Stimulated activated CD4-positive, alpha-beta T cell treated with anti-CD3 and anti-CD28 coated beads, Interleukin-1b, Interleukin-23, amount 100 ng/mL, for 1 hour (primary cell): ENCODE measurements at places on chromosomes 5 and 9.
A peak's percentile ranks its signal among the peaks of the same experiment; 100 is the strongest.

- DNase-seq = no peak
Observed at GRCh38 chr9:79215821-79216220, 355.9 kb upstream of the TLE4 start.

- DNase-seq = no peak
Observed at GRCh38 chr5:124416627-124417026, 329.8 kb downstream of the ZNF608 start.

DNA sequence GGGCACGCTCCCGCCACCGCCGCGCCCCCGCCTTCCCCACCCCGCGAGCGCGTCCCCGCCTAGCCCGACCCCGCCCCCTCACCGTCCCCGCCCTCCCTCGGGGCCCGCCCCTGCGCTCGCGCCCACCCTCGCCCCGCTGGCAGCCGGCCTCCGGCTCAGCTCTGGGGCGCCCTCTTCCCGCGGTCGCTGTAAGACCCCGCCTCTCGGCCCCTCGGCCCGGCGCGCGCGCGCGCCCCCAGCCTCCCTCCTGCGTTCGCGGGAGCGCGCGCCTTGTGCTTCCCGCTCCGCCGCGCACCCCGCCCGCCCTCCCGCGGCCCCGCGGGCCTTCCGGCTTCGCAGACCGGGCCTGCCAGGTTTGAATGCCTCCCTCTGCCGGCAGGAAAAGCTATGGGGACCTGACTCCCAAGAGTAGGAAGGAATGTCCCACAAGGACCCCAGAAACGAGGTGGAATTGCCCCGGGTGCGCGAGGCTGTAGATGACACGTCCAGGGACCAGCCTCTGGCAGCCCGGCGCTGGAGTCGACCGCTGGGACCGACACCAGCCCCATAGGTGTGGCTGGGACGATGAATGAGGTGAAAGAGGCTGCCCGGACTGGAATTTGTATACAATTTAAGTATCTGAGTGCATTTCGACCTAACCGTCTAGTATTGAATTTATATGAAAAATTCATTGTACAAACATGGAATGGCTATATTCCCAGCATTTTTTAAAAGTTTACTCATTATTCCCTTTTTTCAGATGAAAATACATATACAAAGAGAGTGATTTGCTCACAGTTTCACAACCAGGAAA, 416 bp upstream of the PTBP3 start:
- peak; percentile 90 for DNase-seq

DNA sequence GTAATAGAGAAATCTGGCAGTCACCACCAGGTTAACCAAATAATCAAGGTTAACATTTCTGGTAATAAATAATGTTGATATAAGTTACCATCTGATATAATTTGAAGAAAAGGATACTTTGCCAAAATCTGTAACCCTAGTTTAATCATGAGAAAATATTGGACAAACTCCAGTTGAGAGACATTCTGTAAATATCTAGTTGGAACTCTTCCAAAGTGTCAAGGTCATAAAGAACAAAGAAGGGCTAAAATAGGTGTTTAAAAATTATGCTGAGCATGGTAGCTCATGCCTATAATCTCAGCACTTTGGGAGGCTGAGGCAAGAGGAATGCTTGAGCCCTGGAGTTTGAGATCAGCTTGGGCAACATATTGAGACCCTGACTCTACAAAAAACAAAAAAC, 253.3 kb downstream of the MRPS30 start:
- DNase-seq = no peak

DNA sequence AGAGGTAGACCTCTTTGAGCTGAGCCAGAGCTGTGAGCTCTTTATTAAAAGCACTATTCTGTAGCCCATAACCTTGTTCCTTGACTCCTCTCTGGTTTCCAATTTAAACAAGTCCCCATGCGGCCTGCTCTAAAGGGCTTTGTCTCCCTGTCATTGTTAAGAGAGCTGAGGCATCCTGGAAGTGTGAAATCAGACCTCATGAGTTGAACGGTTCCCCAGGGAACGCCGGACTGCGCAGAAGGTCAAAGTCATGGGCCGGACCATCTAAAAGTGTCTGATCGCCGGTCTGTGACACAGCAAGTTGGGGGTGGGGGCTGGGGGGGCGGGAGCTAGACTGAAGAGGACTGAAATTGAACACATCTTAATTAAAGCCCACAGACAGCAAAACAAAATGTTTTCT, 265.8 kb downstream of the SLF1 start:
- no peak for DNase-seq

DNA sequence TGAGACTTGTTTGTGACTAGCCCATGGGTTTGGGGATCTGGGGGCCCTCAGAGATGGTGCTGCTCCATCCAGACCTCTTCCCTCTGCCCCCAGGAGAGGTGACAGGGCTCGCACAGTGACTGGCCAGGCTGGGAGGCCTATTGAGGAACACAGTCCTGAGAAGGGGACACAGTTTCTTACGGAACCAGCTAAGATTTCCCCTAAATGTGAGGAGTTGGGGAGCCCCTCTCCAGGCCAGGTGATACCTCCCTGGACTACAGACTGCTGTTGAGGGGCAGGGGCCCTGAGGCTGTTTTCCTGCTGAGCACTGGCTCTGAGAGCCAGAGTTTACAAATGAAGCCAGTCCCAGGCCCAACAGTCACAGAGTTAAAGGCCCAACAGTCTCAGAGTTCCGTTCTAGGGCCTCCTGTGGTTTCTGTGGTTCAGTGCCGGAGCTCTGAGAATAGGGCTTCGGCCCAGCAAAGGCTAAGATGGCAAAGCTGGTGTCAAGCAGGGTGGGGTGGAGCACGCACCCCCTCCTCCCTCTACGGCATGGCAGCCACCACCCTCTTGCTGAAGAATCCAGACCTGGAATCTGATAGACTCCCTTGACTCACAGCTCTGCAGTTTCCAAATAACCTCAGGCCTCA, 1.1 kb upstream of the SEMA4D start:
- DNase-seq = no peak

- peak; percentile 97 for DNase-seq
Observed at GRCh38 chr5:119268387-119269060, 87.3 kb upstream of the TNFAIP8 start.

GRCh38 chr9:9061627-9062026, 1262.0 kb upstream of the DMAC1 start:
- no peak for DNase-seq

GRCh38 chr9:120692901-120693699, 21.2 kb downstream of the MEGF9 start:
- DNase-seq = no peak

- no peak for DNase-seq
Observed at GRCh38 chr9:31183866-31184265, 1200.6 kb upstream of the ACO1 start.

DNA sequence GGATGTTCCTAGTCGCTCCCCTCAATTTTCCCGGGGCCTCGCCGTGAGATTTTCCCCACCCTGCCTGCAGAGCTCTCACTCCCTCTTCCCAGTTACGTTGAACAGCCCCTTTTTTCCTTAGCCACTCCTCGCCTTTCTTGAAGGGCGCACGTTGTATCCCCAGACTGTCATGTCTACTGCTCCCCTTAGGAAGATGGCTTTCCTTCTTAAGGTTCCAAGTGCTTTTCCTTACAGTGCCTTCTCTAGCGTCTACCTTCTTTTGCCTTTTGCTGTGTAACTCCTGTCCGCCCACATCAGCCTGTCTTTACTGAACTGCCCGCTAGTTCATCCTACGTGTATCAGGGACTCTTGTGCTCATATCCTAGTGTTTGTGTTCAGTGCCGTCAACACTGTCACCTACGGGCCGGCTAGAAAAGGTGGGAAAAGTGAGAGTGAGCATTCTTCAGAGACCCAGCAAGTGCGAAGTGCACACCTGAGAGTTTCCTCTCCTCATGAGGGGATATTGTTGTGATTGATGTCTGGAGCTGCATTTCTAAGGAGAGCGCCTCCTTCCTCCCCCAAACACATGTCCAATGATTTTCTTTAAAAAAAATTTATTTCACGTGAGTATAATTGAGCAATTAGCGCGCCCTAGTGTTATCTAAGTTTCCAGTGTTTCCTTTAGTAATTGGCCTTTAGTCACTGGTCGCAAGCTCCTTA, 764 bp downstream of the CAMLG start:
- no peak for DNase-seq

GRCh38 chr5:159515909-159516415, 185.7 kb upstream of the IL12B start:
- peak; percentile 9 for DNase-seq

GRCh38 chr5:32027717-32028458, 146.2 kb downstream of the GOLPH3 start:
- DNase-seq = no peak

- DNase-seq = no peak
Observed at GRCh38 chr5:77358255-77359205, 133.6 kb downstream of the WDR41 start.

DNA sequence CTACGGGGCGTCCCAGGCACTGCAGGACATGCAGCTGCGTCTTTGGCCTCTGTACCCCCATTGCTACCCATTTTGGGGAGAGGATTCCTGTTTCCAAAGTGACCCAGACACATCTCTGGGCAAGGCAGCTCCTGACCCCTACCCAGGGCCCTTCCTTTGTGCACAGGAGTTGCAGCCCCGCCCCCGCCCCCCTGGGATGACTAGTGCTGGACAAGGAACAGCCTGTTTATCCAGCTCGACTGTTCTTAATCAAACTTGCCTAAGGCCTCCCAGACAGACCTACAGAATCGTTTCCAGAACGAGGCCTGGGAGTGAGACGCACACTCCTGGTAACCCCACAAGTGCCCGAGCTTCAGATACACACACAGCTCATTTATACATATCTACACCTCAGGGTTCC, 13.2 kb downstream of the DIPK1B start:
- DNase-seq = no peak

- no peak for DNase-seq
Observed at GRCh38 chr5:154164249-154164581, 26.3 kb upstream of the GALNT10 start.

- no peak for DNase-seq
Observed at GRCh38 chr5:7978991-7979390, 110.0 kb downstream of the MTRR start.

DNA sequence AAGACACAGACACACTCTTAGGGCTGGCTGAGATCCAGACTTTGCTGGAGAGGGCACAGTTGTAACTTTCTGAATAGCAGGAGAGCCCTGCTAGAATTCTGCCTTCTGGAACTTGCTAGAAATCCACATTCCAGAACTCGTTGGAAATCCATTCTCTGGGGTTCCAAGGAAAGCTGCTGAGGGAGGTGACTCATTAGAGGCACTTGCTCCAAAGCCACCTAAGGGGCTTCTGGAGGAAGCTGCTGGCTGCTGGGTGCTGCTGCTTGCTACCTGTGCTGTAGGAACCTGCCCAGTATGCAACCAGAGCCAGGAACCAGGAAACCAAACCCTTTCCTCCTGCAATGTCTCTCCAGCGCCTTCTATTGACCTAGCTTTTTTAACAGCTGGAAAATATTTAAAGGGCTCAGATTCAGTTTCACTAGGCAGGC, 4.1 kb upstream of the TLE4 start:
- DNase-seq = no peak

DNA sequence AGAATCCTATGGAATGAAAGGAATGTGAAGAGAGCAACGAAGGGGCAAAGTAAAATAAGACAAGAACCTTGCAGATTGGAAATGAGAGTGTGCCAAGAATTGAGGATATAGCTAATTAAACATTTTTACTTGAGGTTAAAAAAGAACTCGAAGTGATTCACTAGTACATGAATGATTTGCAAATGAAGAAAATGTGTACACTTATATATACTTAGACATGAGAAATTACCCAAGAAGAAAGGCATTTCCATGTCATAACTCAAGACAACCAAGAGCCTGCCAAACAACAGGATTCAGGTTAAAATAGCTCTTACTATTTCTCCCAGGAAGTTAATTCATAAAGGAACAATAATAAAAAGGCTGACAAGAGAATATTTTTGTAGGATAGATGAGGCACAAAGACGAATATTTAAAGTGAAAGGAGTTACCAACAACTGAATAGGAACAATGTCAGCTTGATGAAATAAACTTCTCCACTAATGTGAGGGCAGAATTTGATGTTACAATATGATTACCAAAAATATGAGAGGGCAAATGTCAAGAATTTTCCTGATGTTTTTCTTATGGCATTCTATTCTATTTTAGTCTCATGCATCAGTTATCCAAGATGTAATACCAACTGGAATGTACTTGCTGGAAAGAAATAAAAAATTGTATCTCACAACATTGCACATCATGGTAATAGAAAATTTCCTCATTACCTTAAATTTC, 18.9 kb upstream of the NPR3 start:
- DNase-seq = no peak

DNA sequence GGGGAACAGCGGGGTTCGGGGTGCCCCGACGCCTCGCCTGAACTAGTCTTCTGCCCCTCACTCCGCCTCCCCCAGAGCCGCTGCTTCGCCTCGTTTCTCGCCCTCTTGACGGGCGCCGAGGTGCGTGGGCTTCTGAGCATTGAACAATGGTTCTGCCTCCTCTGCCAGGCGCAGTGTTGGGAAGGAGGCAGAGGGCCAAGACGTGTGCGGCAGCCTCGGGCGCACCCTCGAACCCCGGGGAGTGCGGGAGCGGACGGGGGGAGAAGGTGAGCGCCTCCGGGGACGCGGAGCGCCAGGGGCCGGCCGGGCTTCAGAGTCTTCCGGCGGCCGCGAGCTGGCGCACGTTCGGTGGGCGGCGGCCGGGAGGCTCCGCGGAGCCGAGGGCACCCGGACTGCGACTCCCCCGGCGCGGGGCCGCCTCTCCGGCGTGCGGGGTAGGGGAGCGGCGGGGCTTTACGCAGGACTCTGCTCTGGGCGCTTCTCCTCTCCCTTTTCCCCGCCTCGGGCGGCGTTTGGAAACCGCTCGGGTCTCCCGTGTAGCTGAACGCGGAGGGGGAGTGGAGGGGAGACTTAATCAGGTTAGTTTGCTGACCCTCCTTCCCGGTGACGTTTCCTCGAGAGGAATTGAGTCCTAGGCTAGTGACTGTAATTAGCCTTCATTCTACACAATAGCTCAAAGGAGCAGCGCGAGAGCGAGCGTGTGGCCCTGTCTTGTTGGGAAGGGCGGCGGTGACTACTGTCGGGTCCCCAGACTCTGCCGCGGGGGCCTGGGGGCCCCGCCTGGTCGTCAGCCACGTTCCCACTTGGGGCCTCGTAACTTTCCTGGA, 1.1 kb downstream of the VLDLR start:
- no peak for DNase-seq

- no peak for DNase-seq
Observed at GRCh38 chr9:114226246-114227055, 71.1 kb downstream of the COL27A1 start.

DNA sequence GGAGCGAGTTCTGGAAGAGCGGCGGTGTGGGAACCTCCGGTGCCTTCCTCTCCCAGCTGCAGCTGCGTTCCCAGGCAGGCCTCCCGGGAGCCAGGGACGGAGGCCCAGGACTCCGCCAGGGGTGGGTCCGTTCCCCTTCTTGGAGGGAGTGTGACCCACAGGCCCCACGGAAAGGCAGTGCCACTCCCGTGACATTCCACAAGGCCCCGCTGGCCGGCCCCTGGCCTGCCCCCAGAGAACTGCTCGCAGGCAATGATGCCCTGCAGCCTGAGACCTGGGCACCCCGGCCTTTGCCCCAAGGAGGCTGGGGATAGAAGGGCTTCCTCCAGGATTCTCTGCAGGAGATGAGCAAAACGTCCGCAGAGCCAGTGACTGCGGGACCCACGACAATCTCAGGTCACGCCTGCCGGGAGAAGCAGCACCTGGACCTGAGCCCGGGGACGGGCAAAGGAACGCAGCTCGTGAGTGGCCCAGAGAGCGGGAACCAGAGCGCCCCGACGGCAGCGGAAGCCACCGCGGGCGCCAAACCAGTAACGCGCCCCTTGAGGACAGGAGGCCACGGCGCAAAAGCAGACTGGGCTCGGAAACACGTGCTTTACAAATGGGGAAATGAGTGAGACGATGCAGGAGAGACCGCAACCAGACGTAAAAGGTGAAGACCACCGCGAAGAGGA, 9.3 kb downstream of the OBP2B start:
- no peak for DNase-seq

GRCh38 chr9:2645569-2645968, 24.0 kb downstream of the VLDLR start:
- DNase-seq = no peak
